ENCODE measurements at places on chromosomes 12 and 14.
A peak's percentile ranks its signal among the peaks of the same experiment; 100 is the strongest.

DNA sequence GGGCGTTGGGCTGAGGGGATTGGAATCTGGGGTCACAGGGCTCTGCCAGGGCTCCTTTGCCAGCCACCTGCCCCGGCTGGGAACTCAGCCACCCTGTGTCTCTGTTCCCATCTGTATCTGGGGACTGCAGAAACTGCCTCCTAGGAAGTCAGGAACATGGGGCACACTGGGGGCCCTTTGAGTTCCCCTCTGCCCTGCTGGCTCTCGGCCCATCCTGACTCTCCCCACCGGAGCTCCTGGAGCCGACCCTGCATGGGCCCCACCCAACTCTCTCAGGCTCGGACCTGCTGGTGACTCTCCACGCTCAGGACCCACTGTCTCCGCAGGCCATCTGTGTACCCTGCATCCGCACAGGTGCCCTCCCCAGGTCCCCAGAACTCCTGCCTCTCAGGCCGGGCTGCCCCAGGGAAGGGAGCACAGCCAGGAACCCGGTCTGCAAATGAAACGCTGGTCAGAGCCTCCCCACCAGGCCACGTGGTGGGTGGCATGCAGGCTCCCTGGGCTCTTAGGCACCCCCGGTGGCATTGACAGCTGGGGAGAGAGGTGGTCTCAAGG lies 82.8 kb downstream of the KIF26A start:
- no peak for DNase-seq

DNA sequence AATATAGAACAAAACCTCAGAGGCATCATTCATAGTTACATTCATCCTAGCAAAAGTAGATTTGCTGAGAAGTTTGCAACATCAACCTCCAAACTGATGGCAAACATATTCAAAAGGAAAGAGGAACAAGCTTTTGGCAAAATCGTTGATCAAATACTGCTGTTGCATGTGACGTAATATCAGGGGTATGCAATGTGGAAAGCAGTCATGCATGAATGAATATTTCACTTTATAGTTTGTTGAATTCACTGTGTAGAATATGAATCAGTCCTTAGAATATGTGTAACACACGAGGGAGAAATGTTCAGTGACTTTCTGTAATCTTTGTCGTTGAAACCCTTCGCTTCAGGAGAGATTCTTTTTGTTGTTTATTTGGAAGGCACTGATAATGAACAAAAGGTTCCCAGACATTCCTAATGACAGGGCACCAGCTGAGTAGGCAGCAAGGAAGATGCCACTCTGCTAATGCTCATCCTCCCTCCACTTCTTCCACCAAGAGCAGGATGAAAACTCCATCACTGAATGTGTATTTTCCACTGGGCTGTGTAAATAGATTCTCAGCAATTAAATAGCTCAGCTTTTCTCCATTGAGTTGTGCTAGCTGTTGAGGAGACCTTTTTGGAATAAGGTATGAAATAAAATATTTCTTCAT lies 126.1 kb downstream of the PELI2 start:
- no peak for DNase-seq

DNA sequence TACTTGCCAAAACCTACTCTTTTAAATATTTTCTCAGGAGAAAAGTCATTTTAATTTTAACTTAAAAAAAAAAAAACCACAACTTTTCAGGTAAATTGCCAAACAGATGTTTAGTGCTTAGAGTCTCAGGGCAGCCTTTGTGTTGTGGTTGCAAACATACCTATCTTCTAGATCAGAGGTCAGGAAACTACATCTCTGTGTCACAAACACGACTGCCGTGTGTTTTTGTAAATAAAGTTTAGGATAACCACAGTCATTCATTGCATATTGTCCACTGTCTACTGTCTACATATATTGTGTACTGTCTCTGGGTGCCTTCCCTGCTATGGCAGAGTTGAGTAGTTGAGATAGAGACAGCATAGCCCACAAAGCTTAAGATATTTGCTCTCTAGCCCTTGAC lies 48.9 kb downstream of the DYRK2 start:
- DNase-seq, result no peak

- DNase-seq, result no peak
Measured at GRCh38 chr12:47730341-47730744, 5.1 kb upstream of the ENDOU start.

- no peak for DNase-seq
Measured at GRCh38 chr12:32116897-32117296, 10.2 kb downstream of the BICD1 start.

DNA sequence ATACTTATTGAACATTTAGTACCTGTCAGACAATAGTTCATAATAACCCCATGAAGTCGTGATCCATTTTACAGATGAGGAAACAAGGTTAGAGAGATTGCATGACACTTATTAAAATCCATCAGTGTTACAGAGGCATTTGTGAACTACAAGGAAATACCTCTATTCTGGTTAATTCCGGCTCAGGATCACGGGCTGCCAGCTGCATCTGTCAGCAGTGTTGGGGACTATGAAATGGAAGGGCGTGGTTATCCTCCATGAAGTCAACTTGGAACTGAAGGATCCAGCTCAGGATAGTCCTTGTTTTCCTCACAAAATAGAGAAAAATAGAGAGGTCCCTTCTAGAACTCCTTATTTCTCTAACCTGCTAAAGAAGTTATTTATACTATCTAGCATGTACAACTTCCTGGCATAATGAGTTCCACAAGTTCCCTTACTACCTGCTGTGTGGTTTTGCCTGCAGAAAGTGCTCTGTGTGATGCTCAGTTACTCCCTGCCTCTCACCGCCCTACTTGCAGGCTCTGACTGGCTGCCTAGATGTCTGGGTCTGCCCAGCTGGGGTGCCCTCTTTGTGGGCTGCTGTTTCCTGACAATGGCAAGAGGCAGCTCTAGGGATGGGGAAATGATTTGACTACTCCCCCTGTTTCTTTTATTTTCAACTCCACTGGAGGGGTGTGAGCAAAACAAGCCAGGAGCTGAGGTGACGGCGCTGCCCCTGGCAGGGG lies 36.8 kb downstream of the PLXNC1 start:
- DNase-seq, result no peak

DNA sequence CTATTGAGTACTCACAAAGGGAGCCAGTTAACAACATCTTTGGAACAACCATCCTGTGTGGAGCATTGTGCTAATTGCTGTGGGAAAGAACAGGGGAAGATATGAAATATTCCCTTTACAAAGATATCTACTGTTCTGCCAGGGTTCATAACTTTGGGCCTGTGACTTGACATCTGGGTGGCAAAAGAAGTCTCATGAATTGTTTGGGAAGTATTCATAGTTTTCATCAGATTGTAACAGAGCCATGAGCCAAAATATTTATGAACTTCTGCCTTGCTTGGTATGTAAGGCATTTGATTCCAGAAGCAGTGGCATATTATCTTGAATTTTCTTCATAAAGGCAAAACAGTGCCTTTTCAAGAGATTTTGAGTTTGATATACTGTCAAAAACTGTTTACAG lies 816.2 kb downstream of the DIO2 start:
- DNase-seq, result no peak

DNA sequence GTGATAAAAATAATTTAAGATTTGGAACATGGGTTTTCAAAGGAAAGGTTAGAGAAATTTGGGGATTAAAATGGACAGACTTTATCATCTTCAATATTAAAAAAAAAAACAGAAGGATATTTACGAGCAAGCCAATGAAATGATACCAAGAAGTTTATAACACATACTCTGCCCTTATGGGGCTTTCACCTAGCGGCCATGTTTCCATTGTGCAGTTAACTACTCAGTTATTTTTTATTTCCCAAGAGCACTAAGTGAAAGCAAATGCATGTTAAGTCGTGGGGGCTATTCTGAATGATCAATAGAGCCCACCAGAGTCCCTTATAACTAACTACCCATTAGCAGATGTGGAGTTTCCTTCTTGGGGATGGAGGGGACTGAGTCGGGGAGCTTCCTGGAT lies 53.9 kb downstream of the ETV6 start:
- DNase-seq, result no peak

- DNase-seq, result no peak
Measured at GRCh38 chr12:7645395-7646177, 20.1 kb downstream of the APOBEC1 start.

DNA sequence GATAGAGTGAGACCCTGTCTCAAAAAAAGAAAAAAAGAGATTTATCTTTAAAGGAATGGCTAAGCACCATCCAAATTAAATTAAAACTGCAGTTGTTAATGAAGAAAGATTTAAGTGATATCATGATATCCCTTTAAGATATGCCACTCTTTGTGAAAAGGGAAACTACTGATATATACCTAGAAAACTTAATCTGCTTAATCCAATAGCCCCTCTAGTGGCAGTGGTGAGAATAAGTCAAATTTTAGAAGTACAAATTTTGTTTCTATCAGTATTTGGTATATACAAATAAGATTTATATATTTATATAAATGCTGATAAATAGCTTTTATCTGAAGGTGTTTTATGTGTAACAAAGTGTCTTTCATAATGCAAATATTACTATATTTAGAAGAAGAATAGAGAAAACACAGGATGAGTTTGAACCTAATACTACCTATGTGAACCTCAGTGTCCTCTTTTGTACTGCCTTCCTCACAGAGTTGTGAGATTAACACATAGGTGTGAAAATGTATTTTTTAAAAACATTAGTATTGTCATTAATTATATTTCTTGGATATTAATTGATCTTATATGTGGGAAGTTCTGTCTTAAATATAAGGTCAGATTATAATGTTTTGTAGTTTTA lies 51.4 kb upstream of the GARIN2 start:
- no peak for DNase-seq

GRCh38 chr14:74501135-74501614 lies 7.6 kb downstream of the ISCA2 start:
- peak; percentile 88 for DNase-seq

GRCh38 chr12:88516811-88517210 lies 63.5 kb downstream of the KITLG start:
- no peak for DNase-seq

- DNase-seq, result no peak
Measured at GRCh38 chr12:3772380-3772779, 19.5 kb upstream of the CRACR2A start.

DNA sequence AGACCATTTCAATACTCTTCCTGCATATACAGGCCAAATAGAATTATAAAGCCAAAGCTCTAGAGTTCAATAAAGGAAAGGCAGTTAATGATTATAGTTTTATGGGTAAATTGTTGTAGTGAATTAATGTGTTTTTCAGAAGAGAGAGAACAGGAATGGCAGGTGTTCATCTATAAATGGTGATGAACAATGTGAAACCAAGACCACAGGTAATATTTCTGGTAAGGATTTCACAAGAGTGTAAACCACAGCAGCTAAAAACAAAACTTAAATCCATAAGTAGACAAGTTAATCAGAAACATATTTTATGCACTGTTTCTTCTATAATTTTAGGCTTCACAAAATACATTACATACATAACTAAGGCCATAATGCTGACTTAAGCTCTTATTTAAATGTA lies 204.4 kb downstream of the SYT1 start:
- no peak for DNase-seq

GRCh38 chr12:66072566-66072965 lies 58.0 kb downstream of the LLPH start:
- no peak for DNase-seq

DNA sequence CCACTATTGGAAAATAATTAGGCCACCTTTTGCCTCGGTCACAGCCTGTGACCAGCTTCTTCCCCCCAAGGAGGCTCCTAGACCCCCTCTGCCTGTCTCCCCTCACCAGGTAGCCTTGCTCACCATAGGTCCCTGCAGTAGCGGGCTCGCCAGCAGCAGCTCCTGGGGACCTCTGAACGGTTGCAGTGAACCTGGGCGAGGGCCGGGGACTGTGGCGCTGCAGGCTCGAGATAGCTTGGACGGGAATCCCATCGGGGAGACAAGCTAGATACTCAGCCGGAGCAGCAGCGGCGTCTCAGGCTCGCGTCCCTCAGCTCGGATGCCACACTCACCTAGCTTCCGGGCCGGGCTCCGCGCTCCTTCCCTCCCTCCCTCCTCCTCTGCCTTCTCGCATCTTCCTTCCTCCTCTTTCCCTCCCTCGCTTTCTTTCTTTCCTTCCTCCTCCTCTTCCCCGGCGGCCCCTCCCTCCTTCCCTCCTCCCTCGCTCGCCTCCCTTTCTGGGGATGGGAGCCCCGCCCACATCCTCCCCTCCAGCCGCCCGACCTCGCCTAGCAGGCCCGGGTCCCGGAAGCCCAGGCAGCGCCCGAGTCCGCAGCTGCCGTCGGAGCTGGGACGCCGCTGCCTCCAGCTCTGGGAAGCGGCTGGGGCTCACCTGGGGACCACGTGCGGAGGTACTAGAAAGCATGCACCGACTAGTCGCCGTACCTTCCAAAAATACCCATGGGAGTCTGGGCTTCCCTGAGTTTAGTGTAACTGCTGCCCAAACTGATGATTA lies at the start of gene BMP4:
BMP4 (minus strand) TSS at position 399 of the 775 bp plus-strand sequence. CDS start 4,603 bp downstream, outside the sequence.
- peak; percentile 83 for DNase-seq

DNA sequence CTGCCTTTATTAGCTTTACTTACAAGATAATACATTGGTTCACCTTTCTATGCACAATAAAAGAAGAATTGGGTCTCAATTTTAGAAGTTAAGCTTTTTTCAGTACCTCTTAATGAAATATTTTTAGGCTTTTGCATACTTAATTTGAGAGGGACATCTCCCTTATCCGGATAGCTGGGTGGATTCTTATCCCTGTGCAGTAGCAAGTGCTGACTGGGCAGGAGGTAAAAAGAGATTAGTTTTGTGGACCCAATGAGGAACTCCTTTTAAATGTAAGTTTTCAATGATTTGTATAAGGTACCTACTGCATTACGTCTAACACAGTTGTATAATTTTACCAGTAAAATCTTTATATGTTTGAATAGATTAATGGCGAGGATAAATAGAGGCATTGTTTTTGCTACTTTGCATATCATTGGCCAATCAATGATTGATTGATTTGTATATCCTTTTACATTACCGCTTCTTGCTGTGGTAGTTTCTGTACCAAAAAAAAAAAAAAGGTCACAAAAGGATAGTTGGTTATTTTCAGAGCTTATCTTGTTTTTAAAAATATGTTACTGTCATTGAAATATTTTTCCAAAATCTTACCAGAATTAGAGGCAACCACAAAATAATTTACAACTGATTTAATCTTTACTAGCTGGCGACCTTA lies 2.2 kb downstream of the CPSF6 start:
- DNase-seq, result no peak

DNA sequence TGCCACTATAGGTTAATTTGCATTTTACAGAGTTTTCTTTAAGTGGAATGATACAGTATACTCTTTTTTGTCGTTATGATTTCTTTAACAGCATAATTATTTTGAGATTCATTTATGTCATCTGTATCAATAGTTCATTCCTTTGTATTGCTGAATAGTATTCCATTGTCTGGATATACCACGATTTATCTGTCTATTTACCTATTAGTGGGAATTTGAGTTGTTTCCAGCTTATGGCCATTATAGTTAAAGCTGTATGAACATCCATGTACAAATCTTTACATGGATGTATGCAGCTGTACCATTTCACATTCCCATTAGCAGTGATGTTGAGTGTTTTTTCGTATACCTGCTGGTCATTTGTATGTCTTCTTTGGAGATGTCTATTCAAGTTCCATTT lies 163.9 kb downstream of the ETNK1 start:
- no peak for DNase-seq

GRCh38 chr12:26519462-26519861 lies 313.5 kb downstream of the ITPR2 start:
- DNase-seq, result no peak

DNA sequence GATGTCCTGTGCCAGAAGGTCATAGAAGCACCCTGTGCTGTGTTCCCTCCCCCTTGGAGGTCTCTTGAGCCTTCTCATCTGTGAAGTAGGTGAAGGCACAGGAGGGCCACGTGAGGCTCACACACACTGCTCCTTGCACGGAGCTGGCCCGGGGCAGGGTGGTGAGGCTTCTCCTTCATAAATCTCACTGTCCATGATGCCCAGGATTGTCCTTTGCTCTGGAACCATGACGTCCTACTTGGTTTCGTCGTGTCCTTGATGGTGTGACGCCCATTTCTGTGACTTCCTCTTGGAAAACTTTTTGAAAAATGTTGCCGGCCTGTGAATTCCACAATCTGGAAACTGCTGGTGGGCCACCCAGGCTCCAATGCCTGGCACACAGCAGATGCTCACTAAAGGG lies 34.4 kb downstream of the SH2B3 start:
- DNase-seq, result no peak

Measured in uterus (tissue), 4 donors.